CD4-positive, alpha-beta T cell treated with Interleukin-10 for 1 hour (primary cell): ENCODE measurements at places on chromosomes 13 and 19.

- no peak for DNase-seq
These were observed 198.3 kb downstream of the NBEA start for GRCh38 chr13:35140321-35140720.

GRCh38 chr19:35044317-35045117 lies 3.0 kb downstream of the HPN start:
- peak; percentile 59 for DNase-seq

DNA sequence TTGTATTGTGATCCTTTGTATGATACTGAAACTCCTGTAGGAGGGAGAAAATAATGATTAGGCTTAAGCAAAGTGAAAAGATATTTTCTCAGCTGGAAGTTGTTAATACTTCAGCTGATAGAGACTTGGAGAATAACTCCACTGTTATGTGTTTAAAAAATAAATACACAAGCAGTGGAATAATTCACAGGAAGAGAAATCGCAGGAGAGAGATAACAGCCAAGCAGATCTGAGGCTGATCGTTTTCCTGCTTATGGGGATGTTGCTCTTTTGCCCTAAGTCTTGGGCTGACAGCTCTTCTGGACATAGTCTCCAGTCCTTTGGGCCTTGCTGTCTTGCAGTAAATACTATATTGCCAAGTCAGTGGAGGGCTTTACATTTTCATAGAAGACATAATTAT lies 93.3 kb downstream of the OLFM4 start:
- no peak for DNase-seq

GRCh38 chr13:21463424-21463823 lies 4.3 kb upstream of the ZDHHC20 start:
- DNase-seq = no peak

DNA sequence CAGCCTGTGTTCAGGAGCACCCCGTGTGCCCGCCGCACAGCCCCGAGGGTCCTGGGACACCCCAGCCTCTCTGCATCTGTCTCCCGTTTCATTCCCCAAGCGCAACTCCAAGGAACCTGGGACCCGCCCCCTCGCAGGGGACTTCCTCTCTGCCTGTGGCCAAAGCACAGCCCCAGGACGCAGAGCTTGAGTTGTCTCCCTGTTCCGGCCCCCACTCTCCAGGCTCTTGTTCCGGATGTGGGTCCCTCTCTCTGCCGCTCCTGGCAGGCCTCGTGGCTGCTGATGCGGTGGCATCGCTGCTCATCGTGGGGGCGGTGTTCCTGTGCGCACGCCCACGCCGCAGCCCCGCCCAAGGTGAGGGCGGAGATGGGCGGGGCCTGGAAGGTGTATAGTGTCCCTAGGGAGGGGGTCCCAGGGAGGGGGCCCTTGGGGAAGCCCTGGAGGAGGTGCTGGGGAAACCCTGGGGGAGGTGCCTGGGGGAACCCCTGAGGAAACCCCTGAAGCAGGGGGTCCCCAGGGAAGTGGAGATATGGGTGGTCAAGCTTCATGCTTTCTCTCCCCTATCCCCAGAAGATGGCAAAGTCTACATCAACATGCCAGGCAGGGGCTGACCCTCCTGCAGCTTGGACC lies 1.3 kb downstream of the HCST start:
- DNase-seq = peak; percentile 93

DNA sequence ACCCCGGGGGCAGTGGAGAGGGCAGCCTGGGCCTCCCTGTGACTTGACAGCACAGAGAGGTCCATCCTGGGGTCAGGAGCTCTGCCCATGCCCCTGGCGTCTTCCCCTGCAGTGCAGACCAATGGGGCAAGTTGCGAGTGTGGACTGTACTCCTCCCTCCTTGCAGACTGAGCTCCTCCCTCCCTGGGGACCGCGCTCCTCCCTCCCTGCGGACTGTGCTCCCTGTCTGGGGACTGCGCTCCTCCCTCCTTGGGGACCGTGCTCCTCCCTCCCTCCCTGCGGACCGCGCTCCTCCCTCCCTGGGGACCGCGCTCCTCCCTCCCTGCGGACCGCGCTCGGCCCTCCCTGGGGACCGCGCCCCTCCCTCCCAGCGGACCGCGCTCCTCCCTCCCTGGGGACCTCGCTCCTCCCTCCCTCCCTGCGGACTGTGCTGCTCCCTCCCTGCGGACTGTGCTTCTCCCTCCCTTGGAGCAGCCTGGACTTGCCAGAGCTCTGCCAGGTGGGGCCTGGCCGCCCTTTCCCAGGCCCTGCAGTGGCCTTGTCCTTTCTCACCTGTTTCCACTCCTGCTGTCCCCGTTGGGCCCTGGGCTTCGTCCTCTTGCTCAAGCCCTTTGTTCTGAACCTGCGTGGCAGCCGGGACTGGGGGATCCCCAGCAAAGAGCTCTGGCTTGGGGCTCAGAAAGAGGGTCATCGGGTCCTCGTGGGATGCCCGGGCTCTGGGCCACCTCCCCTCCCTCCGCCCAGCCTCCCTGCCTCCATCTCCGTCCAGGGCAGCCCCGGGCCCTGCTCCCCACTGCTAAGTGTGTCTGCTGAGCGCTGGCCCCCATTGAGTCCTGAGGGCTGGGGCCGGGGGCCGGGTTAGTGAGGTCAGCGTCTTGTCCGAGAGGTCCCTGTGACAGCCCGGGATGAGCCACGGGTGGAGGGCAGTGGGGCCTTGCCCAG lies 6.8 kb downstream of the GAMT start:
- no peak for DNase-seq

DNA sequence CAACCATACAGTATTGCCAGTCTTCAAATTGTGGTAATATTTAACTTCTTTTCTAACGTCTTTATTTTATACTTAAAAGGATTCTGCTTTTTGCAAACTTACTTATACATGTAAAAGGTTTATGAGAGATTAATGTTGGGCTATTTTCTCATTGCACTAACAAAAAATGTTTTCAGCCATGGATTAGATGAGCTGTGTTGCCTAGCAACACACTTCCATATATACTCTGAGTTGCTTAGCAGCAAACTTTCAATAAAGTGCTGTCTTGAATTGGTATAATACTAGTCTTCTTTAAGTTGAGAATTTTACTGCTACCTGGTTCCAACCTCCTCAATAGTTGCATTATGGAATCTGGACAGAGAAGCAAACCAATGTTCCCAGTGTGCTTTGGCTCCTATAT lies 777.4 kb upstream of the PCDH9 start:
- no peak for DNase-seq

DNA sequence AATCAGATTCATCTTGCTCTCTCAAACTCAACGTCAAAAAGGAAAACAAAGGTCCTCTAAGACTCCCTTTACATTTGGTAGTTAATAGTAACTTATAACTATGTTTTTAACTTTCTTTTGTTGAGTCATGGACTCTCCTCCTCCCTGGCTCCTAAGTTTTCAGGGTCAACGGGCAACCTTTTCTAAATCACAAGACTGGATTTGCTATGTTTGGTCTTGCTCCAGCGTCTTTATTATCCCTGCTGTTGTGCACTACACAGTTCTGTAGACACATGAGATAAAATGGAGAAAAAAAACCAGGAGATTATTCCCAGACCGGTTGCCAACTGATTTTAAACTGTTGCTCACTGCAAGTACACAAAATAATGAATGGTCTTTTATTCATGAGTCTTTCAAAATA lies 1.9 kb upstream of the ITM2B start:
- DNase-seq = no peak

GRCh38 chr19:14375055-14375581 lies 6.1 kb upstream of the ADGRE5 start:
- DNase-seq = peak; percentile 98

DNA sequence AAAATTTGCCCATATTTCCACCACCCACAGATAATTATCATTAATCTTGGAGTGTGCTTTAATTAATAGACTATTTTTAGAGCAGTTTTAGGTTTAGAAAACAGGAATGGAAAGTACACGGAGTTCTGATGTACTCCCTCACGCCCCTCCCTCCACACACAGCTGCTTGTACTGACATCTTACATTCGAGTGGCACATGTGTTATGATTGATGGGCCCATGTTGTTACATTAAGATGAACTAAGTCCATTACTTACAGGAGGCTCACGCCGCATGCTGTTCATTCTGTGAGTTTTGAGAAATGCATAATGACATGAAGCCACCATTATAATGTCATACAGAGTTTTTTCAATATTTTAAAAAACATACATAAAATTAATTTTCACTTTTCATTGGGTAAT lies 1.2 kb upstream of the SPATA13 start:
- DNase-seq = no peak

DNA sequence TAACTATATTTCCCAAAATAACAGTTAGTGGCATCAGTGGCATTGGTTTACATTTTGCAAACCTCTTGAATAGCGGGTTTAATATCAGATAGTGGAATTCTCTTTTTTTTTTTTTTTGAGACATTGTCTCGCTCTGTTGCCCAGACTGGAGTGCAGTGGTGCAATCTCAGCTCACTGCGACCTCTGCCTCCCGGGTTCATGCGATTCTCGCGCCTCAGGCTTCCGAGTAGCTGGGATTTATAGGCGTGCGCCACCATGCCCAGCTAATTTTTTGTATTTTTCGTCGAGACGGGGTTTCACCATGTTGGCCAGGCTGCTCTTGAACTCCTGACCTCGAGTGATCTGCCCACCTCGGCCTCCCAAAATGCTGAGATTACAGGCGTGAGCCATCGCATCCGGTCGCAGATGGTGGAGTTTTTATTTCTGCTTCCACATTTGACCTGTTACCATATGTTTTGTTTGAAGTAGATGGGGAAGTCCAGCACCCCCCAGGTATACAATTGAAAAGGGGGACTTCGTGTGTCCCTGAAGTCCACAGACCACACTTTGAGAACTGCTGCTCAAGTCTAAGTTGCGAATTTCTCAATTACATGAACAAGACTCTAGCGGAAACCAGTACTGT lies 40.5 kb upstream of the XPO4 start:
- no peak for DNase-seq

DNA sequence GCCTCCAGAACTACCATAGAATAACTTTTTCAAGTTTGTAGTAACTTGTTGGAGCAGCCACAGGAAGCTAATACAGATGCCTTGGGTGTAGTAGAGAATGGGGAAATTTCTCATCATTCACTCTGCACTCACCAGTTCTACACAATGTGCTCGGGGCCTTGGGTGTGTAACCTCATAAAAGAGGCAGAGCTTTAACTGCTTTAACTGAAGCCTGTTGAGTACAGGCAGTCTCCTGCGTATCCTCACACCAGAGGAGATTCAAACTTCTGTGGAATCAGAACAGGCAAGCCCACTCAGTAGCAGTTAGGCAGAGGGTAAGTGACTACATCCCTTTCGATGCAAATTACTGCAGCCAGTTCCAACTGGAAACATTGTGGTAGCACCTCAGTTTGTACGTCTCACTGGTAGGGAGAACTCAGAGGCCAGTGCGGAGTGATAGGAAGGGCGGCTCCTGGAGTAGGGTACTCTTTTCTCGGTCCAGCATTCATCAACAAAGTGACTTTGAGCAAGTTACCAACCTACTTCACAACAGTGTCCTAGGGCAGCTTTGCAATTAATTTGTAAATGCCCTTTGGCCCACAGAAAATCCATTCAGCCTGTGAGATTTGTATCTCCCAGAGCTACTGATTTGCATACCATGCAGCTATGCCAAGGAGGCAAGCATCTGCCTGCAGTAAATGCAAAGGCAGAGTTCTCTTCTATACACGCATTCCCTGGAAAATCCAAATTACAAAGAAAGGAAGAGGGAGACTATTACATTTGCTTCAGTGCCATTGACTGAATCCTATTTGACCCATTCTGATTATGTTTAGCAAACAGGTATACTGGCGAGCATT lies 904.3 kb downstream of the DIAPH3 start:
- no peak for DNase-seq

DNA sequence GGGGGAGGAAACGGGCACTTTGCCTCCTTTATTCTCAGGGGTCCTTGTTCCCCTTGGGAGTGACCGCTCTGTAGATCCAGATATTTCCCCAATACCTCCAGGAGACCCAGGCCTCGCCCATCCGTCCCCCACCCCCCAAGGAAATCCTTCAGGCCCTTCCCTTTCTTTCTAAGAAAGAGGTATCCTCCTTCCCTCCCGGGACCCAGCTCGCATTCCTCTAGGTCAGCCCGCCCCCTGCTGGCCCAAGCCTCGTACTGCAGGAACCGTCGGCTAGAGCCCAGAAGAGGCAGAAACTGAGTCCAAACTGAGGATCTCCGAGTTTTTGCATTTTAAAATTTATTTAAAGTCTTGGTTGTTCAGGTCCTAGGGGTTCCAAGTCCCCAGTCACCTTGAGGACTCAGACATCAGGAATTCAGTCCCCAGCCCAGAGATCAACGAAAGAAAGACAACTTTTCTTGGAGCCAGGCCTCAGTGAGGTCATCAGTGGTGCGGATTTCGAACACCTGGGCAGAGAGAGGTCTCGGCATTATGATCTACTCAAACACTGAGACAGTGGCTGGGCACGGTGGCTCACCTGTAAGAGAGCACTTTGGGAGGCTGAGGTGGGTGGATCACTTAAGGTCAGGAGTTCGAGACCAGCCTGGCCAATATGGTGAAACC lies 7.5 kb upstream of the LRFN1 start:
- DNase-seq = peak; percentile 83

- no peak for DNase-seq
These were observed 5.7 kb upstream of the DIAPH3 start for GRCh38 chr13:60169239-60170031.

DNA sequence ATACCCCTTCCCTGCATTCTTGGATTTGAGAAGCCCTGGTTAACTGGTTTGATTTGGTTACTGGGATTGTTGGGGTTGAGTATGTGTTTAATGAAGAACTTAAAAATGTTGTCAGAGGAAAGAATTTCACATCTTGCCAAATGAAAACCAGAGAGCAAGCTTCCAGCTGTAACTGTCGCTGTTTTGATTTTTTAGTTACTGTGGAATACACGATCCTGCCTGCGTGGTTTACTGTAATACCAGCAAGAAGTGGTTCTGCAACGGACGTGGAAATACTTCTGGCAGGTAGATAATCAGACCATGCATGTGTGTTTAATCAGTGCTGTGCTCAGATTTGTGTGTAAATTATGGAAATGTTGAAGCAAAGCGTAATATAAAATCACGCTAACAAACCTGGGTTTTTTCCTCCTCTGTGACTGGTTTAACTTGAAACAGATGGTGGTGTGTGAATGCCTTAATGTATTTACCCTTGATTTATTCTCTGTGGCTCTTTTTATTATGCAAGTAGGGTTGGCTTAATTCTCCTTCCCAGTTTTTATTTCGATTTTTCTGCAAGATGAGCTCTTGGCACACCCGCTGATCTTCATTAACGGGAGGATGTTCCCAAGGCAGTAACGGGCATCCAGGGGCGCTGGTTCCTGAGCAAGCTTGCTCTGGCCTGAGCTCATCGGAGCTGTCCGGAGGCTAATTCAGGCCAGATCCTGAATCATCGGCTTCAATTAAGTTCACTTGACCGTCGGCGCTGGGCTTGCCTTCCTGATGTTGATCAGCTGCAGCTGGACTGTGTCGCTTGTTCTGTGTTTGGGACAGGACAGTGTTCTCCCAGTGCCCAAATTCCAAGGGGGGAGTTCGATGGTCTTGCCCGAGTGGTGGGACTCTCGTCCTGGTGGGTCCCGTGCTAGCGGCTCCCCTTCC lies 16.0 kb downstream of the UPF1 start:
- no peak for DNase-seq

- DNase-seq = peak; percentile 43
These were observed 2.2 kb downstream of the FLT1 start for GRCh38 chr13:28492569-28493367.

- DNase-seq = no peak
These were observed 16.0 kb downstream of the LSM4 start for GRCh38 chr19:18306888-18307260.
